Muscle of leg (tissue), 16 donors: ENCODE measurements at places on chromosomes 4 and X. TPM values are rescaled to one million over a fixed set of nuclear protein-coding genes. Genes with fewer than 3 reads are reported as not detected.

MTNR1A gene
- total RNA-seq = 0.13 TPM

SLC4A4 gene
- total RNA-seq = 14.9 TPM

CSN1S1 gene
- not detected for total RNA-seq

LARP1B gene
- 35.5 TPM for total RNA-seq

FGF5 gene
- total RNA-seq = 0.09 TPM

TDO2 gene
- total RNA-seq = 0.13 TPM
